Psoas muscle (tissue), 8 donors: ENCODE measurements at places on chromosomes 2 and 18. TPM values are rescaled to one million over a fixed set of nuclear protein-coding genes. Genes with fewer than 3 reads are reported as not detected.

DNA sequence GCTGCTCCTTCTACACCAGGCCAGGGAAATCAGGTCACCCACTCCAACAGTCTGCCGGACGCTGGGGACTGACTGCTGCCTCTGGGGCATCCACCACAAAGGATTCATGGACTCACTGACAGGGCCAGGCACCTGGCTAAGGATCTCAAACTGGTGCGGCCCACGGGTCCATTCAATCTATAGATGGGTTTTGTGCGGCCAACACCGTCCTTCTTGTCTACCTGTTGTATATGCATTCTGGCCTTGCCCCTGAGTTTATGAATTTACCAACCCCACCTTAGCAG is 10.9 kb upstream of the SLC20A1 start:
- no peaks in the 10 kb centered on the region for H3K36me3 ChIP-seq
- H3K27me3 ChIP-seq: no peaks in the 10 kb centered on the region
- H3K4me1 ChIP-seq: no peaks in the 10 kb centered on the region

DNA sequence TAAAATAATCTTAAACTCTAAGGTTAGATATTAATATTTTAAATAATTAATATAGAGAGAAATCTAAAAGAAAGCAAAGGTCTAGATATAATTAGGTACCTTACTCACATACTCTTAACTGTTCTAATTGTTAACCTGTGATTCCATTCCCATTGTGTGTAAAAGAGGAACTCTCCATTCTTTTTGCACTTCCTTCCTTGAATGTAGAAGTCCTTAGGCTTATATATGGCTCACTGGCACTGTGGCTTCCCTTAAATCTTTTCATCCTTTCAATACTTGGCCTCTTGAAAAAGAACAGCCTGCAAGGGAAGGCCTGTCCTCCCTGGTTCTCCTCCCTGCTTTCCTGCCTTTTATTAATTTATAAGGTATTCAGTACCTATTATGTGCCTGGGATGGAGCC is 182.8 kb upstream of the FOSL2 start:
- no peaks in the 10 kb centered on the region for H3K36me3 ChIP-seq
- peaks cover 16% of the 10 kb centered on the region for H3K4me1 ChIP-seq
- H3K27ac ChIP-seq: no peak overlapping the region
- DNase-seq: no peak

GRCh38 chr2:40204268-40204667 is 247.6 kb downstream of the SLC8A1 start:
- H3K36me3 ChIP-seq: no peaks in the 10 kb centered on the region
- H3K27ac ChIP-seq: no peak overlapping the region
- no peaks in the 10 kb centered on the region for H3K4me1 ChIP-seq
- no peak overlapping the region for H3K4me3 ChIP-seq
- DNase-seq: no peak

DNA sequence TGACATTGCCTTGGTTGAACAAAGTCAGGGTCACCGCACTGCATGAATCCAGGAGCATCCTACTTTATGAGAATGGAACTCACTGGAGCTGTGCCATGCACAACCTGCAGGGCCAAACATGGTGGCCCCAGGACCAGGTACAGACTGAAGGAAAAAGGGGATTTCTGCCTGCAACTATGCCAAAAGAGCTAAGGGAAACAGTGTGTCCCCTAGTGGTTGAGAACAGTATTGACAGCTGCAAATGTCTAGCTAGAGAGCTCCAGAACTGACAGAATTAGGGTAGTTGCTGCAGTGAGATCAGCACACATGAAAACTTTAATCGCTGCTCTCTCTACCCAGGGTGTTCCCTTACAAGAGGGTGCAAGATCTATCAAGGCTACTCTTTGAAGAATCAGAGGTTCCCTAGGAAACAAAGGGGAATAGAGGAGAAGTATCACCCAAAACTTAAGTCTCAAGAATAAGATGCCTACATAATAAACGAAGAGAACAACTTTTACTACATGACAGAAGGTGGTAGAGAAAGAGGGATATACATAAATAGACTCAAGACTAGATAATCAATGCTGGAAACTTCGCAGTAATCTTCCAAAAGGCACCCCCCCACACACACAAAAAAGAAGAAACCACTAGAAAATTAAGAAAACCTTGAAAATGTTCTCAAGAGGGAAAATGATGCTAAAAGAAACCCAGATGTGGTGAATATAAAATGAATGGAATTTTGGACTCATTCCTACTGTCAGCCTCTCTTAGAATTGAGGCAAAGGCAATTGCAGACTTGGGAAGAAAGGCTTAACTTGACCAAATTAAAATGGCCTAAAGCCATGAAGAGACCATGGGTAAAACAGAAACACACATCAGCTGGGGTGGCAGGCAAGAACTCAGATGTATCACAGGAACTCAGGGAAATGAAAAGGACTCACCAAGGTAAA is 43.6 kb upstream of the IHH start:
- H3K4me3 ChIP-seq: no peak overlapping the region
- no peaks in the 10 kb centered on the region for H3K27me3 ChIP-seq
- H3K27ac ChIP-seq: no peak overlapping the region
- H3K4me1 ChIP-seq: peaks cover 3% of the 10 kb centered on the region

DNA sequence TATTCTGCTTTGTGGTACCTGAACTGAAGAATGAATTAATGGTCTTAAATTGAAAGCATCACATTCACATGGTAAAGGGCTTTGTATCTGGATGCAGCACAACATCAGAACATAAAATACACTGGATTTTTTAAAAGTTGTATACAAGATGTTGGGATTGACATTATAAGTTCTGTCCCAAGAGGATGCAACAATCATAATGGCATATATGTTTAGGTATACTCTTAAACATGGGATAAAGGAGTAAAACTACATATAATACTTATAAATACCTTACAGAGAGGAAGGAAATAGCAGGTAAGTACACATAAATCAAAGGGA is 171.9 kb downstream of the THADA start:
- no peak overlapping the region for H3K27ac ChIP-seq
- no peaks in the 10 kb centered on the region for H3K36me3 ChIP-seq
- H3K4me3 ChIP-seq: no peak overlapping the region
- no peaks in the 10 kb centered on the region for H3K27me3 ChIP-seq
- DNase-seq: no peak

GRCh38 chr2:212021947-212022346 is 516.7 kb downstream of the ERBB4 start:
- DNase-seq: no peak
- H3K27ac ChIP-seq: no peak overlapping the region
- H3K4me1 ChIP-seq: no peaks in the 10 kb centered on the region
- H3K4me3 ChIP-seq: no peak overlapping the region
- H3K27me3 ChIP-seq: no peaks in the 10 kb centered on the region

GRCh38 chr2:1254662-1255343 is 158.5 kb upstream of the TPO start:
- H3K4me3 ChIP-seq: no peak overlapping the region
- H3K27me3 ChIP-seq: no peaks in the 10 kb centered on the region
- no peak overlapping the region for H3K27ac ChIP-seq
- no peak for DNase-seq
- no peaks in the 10 kb centered on the region for H3K4me1 ChIP-seq
- H3K36me3 ChIP-seq: no peaks in the 10 kb centered on the region

Gene MAPK4
- 1.8 TPM for total RNA-seq
